Activated naive CD8-positive, alpha-beta T cell treated with anti-CD3 and anti-CD28 coated beads for 36 hours (primary cell): ENCODE measurements at places on chromosomes 5 and 9. TPM values are rescaled to one million over a fixed set of nuclear protein-coding genes. Genes with fewer than 3 reads are reported as not detected.

DNA sequence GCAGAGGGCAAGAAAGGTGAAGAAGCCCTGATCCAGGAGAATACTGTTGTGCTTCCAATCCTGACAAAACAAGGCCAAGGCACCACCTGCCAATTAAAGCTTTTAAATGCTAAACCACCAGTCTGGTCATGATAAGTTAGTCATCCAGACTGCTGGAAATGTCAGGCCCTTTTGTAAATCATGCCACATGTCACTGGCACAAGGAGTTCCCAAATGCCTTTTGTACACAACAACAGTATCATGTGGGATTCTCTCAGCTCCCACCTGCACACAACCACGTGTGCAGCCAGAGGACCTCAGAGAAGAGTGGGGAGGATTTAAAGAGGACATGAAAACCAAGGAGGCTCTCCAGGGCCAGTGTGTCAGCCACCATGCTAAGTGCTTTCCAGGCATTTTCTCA lies 99.3 kb downstream of the CDK5RAP2 start:
- no peak for DNase-seq

- DNase-seq: no peak
Observed at GRCh38 chr9:98915599-98915998, 28.1 kb upstream of the COL15A1 start.

- no peak for DNase-seq
Observed at GRCh38 chr9:71663216-71663615, 105.1 kb downstream of the CEMIP2 start.

DNA sequence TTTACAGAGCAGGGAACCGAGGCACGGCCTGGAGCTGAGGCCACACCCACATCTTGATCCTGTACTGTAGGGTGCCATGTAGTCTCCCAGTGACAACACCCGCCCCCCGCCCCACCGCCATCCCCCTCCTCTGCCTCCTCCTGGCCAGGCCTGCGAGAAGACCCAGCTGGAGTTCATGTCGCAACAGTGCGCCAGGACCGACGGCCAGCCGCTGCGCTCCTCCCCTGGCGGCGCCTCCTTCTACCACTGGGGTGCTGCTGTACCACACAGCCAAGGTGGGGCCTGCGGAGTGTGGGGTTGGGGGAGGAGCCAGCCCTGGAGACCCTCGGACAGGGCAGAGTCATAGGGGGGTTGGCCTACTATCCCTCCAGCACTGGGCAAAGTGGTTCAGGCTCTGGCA lies 14.5 kb downstream of the ADAMTS13 start:
- no peak for DNase-seq

DNA sequence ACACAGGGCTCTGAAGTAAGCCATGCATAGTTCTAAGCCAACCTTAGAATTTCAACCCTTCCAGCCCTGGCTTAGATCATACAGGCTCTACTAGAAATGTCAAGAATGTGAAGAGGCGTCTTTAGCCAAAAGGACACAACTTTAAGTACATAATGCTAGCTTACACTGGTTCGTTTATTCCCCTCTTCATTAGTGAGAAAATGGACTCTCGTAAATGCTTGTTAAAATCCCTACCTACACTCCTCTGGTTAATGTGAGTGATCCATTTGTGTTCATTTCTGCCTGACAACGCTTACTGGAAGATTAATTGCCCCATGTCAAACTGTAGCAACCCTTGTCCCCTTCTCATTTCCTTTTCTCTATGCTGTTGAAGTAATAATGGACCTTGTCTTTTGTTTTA lies 149.3 kb upstream of the POU5F2 start:
- DNase-seq: no peak

GRCh38 chr9:128702949-128703615 lies 779 bp downstream of the PKN3 start:
- DNase-seq: peak; percentile 29

DNA sequence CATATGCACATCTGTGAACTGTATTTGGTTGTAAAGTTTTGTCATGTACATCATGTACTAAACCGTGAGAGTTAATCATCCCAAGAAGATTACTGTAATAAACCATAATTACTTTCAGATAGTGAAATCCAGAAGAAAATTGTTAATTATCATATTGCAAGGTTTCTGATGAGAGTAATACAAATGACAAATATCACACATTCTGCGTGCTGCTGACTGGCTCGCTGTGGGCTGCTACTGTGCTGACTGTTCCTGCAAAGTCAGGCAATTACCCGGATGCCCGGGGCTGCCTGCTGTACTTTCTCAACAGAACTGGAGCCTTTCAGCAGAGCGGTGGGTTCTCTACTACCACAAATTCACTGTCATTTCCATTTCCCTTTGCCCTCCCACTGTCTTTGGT lies 68.3 kb downstream of the SMARCA2 start:
- DNase-seq: no peak

DNA sequence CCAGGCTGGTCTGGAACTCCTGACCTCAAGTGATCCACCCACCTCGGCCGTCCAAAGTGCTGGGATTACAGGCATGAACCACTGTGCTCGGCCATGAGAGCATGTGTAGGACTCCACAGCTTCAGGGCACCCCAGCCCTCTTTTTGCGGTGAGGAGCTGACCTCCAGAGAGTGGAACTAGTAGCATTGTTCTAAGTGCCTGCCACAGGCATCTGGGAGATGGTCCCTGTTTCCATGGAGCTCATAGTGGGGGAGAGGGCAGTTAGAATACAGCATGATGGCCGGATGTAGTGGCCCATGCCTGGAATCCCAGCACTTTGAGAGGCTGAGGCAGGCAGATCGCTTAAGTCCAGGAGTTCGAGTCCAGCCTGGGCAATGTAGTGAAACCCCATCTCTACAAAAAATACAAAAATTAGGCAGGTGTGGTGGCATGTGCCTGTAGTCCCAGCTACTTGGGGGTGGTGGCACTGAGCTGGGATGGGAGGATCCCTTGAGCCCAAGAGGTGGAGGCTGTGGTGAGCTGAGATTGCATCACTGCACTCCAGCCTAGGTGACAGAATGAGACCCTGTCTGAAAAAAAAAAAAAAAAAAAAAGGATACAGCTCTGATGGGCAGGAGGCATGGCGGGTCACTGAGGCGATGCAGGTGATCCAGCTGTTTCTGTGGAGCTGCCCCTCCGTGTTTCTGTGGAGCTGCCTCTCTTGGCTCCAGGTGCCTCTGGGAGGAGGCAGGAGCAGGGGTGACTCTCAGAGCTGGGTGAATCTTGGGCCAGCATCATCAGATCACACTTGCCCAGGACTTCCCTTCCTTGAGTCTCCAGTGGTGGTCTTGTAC lies 4.2 kb downstream of the ASS1 start:
- DNase-seq: no peak

GRCh38 chr5:168612123-168612522 lies 33.0 kb upstream of the PANK3 start:
- no peak for DNase-seq

- DNase-seq: no peak
Observed at GRCh38 chr9:105255421-105255820, 11.0 kb downstream of the SLC44A1 start.

The ARL10 gene
- 8.0 TPM for total RNA-seq

The PRRT1B gene
- total RNA-seq: not detected

The HTR4 gene
- not detected for total RNA-seq
